T-cell (primary cell): ENCODE measurements at places on chromosomes 6 and 20.

DNA sequence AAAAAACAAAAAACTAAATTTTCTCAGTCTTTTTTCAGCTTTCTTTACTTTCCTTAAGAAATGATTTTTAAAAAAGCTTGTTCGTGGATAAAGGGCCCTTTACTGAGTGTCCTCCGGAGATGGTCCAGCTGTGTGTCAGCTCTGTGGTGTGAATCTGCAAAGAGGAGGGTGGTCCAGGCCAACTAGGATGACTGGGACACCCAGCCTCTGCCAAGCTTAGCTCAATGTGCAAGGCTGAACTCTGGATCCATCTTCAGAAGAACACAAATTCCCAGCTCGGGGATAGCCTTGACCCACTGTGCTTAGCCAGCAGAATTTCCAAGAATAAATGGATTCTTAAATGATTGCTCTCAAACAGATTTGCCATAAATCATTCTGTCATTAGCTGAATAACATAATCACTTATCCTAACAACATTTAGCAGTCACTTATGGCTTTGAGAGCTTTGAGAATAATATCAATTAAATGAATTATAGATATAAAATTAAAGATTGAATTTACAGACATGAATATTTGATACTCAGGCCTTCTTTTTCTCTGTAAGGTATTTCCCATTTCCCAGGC, 14.2 kb upstream of the CALHM5 start:
- no peak for DNase-seq

- no peak for DNase-seq
Measured at GRCh38 chr6:126811321-126811720, 307.1 kb upstream of the RSPO3 start.

- no peak for DNase-seq
Measured at GRCh38 chr20:16684416-16684815, 45.4 kb upstream of the SNRPB2 start.

DNA sequence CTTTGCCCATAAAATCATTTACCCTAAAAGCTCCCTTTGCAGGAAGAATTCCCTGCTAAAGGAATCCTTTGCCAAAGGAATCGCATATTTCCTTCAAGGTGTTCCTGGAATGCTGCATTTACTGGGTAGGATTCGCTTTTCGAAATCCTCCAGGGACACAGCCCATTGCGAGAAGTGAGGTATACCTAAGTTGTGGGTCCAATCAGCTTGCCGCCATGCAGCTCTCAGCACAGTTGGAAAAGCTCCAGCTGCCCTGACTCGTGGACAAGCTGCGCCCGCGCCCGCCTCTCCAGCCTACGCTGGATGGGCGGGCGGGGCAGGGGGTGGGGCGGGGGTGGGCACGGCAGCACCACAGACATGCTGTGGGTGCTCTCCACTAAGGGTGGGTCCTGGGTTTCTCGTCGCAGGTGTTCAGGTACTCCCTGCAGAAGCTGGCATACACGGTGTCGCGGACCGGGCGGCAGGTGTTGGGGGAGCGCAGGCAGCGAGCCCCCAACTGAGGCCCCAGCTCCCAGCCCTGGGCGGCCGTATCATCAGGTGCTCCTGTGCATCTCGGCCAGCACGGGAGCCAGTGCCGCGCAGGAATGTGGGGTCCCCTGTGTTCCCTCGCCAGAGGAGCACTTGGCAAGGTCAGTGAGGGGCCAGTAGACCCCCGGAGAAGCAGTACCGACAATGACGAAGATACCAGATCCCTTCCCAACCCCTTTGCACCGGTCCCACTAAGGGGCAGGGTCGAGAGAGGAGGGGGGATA, 1.4 kb downstream of the NNAT start:
- DNase-seq: no peak

DNA sequence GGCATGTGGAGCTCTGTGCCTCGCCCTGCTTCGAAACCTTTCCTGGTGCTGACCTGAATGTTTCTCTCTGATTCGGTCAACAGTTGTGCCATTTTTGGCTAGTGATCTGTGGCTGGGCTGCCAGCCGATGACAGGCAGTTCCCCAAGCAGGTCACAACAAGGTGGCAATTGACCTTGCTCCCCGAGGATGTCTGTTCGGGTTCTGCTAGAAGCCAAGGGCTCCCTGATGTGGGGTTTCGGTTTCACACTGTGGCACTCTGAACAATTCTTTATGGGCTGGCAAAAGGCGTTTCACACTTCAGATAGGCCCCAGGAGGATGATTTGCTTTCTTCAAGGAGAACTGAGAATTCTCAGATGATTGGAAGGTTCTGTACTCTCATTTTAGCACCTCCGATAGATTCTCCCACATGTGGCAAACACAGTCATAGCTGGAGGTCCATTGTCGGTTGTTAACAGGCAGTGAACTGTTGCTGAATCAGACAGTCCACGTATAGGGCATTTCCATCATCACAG, 135.6 kb downstream of the SLC24A3 start:
- DNase-seq: no peak

DNA sequence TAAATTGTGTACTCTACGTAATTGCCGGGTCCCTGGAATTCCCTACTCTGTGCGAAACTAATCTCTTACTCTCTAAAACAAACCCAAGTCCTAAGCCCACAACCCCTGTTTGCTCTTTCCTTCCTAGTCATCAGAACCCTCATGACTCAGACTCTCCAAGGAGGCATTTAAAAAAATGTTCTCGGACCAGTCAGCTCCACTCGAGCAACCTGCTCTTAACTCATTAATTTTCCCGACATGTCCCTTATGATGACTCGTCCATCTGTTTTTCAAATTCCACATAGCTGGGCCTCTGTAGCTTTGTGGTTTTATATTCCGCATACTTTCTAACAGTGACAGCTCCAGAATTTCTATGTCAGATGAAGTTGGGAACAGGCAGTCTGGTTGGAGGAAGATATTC, 2.6 kb upstream of the MUC22 start:
- DNase-seq: no peak
